ENCODE measurements at places on chromosomes 5 and 9. TPM values are rescaled to one million over a fixed set of nuclear protein-coding genes. Genes with fewer than 3 reads are reported as not detected.

Gene IL31RA
- not detected for total RNA-seq

Gene QRFP
- not detected for total RNA-seq

Gene FIBCD1
- total RNA-seq = 0.59 TPM

Gene STKLD1
- total RNA-seq = 0.27 TPM

Gene ADRA1B
- total RNA-seq = 1.5 TPM

Gene PCDHAC1
- 0.13 TPM for total RNA-seq
